Occipital lobe (tissue), 3 donors: ENCODE measurements at places on chromosomes 5 and 9. TPM values are rescaled to one million over a fixed set of nuclear protein-coding genes. Genes with fewer than 3 reads are reported as not detected.

P4HA2 gene
- total RNA-seq = 15.3 TPM

SEMA5A gene
- total RNA-seq = 11.2 TPM

LECT2 gene
- total RNA-seq = not detected

OR13C3 gene
- total RNA-seq = not detected

GZMA gene
- total RNA-seq = not detected

EFCAB9 gene
- not detected for total RNA-seq

SLC4A9 gene
- total RNA-seq = under 0.01 TPM

CEL gene
- not detected for total RNA-seq
